ENCODE measurements at places on chromosomes 6 and 20.

DNA sequence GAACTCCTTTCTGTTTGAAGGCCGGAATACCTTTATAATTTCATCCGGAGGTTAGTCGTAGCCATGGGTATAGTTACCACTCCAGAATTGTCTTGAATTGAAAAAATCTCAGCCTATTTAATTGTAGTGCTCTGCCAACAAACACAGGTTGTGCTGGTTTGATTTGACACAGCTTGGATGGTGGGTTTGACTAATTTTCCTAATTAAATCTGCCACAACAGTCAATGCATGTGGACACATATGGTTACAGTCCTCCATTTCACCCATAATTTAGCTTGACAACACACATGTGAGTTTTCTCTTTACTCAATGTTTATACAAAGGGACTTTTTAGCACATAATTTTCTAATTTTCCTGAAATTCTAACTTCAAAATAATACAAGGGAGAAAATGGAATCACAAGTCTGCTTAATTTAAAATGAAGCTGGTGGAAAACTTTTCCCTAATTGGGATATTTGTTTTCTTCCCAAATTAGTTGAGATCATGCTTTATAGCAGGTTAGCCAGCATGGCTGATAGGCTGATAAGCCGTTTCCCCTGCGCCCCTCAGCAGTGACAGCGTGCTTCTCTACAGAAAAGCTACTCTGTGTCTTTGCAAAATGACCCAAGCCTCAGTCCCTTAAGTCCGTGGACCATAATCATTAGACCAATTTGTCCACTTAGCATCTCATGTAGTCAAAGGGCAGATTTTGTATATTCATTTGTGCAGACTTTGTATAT is 463.5 kb upstream of the FLRT3 start:
- no peak for DNase-seq

- no peak for DNase-seq
These were observed 11.8 kb upstream of the GSTA1 start for GRCh38 chr6:52815167-52816092.

GRCh38 chr20:10487142-10488136 is 52.3 kb downstream of the SLX4IP start:
- DNase-seq, result no peak

- no peak for DNase-seq
These were observed 11.5 kb upstream of the IPCEF1 start for GRCh38 chr6:154367839-154368695.

- no peak for DNase-seq
These were observed 10.3 kb downstream of the KIZ start for GRCh38 chr20:21136015-21136732.

DNA sequence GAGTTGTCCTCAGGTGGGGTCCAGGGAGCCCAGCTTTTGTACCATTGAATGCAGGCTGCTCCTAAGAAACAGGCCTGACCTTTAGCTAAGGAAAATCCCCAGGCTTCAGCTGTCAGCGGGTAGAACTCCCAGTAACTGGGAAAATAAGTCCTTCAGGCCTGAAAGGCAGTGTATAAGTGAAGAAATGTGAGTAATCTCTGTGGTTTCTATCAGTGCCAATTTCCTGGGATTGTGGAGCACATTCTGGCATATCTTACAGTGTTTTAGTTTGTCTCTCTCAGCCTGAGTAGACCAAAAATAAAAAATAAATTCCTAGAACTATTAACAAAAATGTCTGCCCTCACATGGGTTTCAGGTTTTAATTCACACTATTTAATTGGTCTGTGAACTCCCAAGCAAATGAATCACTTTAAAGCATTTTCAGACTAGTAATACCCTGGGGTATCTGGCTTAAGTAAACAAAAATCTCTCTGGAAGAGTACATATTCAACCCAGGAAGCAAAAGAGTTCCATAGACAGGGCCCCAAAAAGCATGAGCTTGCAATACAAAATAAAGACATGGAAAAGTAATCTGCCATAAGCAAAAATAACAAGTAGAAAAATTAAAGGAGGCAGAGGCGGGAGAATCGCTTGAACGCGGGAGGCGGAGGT is 566.2 kb upstream of the NOX3 start:
- DNase-seq, result no peak

DNA sequence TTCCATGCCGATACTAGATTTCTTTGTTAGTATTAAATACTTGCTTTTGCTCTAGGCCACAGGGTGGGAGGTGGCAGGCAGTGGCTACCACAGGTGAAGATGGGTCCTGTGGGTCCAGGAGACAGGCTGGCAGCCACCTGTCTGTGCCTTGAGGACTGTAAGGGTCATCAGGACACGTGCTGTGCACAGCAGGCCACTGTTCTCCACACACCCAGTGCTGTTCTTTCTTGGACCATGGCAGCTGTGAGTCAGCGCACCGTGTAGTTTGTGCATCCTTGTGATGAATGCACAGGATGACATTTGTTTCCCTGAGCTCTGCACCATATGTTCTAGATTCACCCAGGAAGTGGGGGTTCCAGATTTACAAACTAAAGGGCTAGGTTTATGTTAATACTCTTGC is 317.0 kb downstream of the ZFAND3 start:
- no peak for DNase-seq

GRCh38 chr20:47411161-47411560 is 54.7 kb upstream of the ZMYND8 start:
- no peak for DNase-seq

- DNase-seq, result peak; percentile 56
These were observed 1.2 kb downstream of the ECI2 start for GRCh38 chr6:4133941-4134838.

- DNase-seq, result no peak
These were observed 276.3 kb downstream of the ADGRB3 start for GRCh38 chr6:68911334-68911733.

DNA sequence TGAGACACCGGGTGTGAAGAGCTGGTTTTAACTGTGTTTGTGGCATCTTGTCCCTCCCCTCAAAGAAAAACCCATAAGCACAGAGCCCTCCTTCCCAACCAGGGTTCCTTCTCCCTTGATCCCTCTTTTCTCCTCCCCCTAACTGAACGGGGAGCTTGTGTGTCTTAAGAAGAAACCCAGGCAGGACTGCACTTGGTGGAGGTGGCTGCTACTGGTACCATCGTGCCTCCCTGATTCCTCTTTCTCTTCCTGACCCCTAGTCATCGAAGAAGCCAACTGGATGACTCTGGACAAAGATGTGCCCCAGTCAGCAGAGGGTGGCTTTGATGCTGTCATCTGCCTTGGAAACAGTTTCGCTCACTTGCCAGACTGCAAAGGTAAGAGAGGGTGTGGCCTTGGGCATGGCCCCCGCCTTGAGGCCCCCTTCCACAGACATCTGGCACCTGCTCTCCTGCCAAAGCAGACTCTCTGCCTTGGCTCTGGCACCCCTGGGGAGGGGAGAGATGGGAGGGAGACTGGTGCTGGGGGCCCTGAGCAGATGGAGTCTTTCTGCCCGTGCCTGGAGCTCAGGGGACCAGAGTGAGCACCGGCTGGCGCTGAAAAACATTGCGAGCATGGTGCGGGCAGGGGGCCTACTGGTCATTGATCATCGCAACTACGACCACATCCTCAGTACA is 2.1 kb downstream of the GNMT start:
- DNase-seq, result no peak

DNA sequence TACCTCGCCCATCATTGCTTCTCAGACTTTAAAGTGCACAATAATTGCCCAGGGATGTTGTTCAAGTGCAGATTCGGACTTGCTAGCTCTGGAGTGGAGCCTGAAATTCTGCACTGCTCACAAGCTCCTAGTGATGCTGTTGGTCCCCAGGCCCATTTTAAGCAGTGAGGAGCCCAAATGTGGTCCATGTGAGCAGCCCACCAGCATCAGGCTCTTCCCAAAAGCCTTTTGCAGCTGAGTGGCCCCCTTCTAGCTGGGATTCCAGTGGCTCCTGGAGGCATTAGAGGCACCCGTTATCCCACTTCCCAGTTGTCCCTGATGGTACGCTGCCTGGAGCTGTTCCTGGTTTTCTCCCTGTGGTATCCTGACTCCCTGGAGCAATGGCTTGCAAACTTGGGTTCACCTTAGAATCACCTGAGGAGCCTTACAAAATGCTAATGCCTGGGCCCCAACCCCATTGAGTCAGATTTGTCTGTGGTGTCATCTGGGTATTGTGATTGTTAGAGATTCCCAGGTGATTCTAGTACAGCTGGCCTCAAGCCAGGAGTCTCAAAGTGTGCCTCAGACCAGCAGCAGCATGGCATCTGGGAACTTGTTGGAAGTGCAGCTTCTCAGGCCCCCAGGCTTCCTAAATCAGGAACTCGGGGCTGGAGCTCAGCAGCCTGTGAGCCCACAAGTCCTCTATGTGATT is 186.9 kb upstream of the SLC24A3 start:
- no peak for DNase-seq

DNA sequence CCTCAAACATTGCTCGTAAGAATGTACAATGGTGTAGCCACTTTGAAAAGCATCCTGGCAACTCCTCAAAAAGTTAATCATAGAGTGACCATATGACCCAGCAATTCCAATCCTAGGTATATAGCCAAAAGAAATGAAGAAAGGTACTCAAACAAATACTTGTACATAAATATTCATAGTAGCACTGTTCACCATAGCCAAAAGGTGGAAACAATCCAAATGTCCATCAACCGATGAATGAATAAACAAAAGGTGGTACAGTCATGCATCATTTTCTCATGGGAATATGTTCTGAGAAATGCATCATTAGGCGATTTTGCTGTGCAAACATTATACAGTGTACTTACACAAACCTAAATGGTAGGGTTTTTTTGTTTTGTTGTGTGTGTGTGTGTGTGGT is 74.4 kb upstream of the TBC1D7 start:
- DNase-seq, result no peak

GRCh38 chr6:166202321-166202733 is 34.7 kb upstream of the TBXT start:
- DNase-seq, result no peak

DNA sequence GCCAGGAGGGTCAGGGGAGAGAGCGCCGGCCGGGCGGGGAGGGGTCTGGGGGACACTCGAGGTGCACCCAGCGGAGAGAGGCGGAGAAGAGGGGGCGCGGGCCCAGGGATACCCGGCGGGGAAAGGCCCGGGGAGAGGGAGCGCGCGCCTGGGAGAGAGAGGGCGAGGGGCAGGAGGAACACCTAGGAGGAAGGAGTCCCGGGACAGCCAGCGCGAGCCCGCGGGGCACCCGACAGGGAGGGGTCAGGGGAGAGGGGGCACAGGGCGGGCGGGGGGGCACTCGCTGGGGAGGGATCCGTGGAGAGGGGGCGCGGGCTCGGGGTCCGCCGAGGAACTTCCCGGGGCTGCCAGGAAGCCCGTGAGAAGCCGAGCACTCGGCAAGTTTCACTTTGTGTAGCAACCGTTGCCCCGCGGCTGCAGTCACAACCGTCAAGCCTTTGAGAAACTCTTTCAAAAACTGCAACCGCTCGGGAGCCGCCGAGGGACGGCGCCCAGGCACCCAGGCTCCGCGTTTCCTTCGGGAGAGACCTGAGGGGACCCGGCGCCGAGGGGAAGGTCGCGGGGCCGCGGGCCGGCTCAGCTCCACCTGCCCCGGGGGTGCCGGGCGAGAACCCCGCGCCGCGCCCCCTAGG is 471 bp downstream of the EZR start:
- DNase-seq, result peak; percentile 57

- no peak for DNase-seq
These were observed 71.5 kb upstream of the PLN start for GRCh38 chr6:118476551-118476950.

DNA sequence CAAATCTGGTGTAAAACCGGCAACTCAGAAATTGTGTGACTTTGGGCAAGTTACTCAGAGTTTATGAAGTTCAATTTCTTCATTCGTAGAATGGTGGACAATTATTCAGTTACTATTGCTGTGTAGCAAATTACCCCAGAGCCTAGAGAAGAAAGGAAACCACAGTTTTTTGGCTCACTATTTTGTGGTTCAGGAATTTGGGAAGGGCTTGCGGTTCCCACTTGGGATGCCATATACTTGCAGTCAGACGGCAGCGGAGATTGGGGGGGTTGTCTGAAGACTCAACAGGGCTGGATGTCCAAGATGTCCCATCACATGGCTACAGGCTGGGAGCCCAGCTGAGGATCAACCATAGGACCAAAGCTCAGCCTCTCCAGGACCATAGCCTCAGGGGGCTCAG is 108.1 kb downstream of the PCSK2 start:
- DNase-seq, result no peak

DNA sequence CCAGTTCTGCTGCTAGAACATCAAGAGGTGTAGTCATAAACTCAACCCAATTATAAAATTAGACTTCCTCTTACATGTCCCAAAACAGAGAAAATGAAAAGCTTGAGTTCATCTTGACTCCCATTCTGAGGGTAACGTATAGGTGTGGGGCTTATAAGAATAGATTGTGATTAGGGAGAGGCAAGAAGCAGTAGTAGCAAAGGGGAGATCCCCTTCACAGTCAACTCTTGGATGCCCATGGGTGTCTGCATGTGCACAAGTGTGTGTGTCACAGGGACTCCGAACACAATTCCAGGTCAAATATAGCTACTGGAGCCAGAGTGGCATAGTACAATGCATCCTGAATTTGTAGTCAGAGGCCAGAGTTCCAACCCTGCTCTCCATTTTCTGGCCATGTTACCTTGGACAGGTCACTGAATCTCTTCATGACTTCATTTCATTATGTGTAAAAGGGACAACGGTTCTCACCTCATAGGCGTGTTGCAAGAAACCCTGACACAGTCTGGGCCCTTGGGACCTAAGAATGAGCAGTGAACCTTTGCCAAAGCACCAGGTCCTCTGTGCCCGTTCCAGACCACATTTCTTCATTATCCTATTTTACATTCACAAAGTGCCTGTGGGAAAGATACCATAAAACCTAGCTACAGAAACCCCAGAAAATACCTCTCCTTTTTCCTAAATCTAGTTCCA is 11.8 kb downstream of the GSTA4 start:
- no peak for DNase-seq

GRCh38 chr6:98925831-98926230 is 21.9 kb downstream of the FBXL4 start:
- no peak for DNase-seq

DNA sequence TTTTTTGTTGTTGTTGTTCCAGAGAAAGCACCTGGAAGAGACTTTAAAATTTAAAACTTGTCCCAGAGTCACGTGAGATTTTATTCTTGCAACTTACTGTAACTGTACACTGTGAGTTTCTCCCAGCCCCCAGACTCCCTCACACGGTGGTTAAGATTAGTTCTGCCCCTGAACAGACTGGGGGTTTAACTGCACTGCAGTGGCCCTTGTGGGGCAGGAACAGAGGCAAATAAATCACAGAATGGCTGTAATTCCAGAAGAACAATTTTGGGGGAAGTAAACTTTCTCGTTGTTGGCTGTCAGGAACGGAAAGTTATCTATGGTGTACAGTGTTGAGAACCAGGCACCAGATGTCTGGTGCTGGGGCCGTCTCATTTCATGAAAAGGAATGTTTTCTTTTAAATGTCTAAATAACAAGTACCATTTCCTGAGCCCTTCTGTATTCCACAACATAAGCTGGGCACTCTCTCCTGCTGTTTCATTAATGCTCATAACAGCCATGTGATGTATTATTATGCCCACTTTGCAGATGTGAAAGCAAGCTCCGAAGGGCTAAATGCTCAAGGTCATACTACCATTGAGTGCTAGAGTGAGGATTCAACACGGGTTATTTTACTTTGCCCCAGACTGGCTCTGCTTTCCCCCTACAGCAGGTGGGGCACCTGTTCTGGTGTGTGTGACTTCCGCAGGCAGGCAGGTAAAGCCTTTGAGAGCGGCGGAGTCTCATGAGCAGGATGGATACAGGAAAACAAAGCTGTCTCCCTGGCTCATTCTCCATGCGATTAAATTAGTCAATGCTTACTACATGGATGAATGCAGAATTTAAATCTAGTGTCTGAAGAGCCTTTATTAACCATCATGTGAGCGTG is 30.5 kb downstream of the CNKSR3 start:
- DNase-seq, result no peak

Data from CD4-positive, alpha-beta T cell (primary cell).